Stimulated activated CD4-positive, alpha-beta T cell treated with anti-CD3 and anti-CD28 coated beads, Interleukin-1b, Interleukin-23, amount 100 ng/mL, for 1 hour (primary cell): ENCODE measurements at places on chromosomes 16 and 17.

DNA sequence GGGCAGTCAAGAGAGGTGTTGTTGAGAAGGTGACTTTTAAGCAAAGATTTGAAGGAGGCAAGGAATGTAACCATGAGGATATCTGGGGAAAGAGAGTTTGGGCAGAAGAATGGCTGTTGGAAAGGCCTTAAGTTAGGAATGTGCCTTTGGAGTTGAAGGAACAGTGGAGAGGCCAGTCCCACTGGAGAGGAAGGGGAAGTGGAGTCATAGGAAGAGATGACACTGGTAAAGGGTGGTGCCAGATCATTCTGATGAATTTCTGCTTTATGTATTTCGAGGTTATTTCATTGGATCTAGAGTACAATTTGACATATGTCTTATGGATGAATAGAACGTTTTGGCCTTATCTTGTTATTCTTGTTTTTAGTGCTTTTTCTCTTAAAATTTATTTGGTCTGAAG lies 93.5 kb downstream of the WWP2 start:
- no peak for DNase-seq

DNA sequence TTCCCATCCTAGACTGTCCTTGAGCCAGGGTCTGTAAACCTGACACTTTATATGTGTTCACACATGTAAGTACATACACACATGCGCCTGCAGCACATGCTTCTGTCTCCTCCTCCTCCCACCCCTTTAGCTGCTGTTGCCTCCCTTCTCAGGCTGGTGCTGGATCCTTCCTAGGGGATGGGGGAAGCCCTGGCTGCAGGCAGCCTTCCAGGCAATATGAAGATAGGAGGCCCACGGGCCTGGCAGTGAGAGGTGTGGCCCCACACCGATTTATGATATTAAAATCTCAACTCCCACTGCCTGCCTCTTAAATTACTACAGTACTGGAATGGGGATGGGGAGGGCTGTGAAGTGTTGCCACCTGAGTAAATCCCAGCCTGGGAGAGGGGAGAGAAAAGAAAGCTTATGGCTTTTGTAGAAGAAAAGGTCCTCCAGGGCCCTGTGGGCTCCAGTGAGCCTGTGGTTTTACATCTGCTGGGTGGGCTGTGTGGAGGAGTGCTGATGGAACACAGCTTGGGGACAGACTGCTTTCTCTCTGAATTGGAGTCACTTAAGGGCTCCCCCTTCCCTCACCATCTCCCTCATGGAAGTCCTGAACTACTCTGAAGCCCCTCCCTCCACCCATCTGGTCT lies 990 bp upstream of the WNK4 start:
- no peak for DNase-seq

DNA sequence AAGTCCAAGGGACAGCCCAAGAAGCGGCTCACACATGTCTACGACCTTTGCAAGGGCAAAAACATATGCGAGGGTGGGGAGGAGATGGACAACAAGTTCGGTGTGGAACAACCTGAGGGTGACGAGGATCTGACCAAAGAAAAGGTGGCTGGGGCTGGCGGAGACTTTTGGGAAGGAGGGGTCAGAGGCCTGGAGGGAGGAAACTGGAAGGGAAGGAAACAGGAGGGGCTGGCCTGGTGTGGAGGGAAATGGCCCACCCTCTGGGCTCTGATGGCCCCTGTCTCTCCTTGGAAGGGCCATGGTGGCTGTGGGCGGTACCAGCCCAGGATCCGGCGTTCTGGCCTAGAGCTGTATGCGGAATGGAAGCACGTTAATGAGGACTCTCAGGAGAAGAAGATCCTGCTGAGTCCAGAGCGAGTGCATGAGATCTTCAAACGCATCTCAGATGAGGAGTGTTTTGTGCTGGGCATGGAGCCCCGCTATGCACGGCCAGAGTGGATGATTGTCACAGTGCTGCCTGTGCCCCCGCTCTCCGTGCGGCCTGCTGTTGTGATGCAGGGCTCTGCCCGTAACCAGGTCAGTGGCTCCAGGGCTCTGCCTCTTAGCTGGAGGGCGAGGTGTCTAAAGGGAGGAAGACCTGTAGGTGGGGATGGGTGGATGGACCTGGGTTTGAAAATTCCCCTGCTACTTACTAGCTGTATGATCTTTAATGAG lies 12.5 kb downstream of the POLR2A start:
- no peak for DNase-seq

GRCh38 chr17:7133916-7134315 lies 19.3 kb upstream of the ASGR2 start:
- DNase-seq: no peak

GRCh38 chr16:86671486-86672178 lies 93.3 kb downstream of the FOXL1 start:
- DNase-seq: no peak

DNA sequence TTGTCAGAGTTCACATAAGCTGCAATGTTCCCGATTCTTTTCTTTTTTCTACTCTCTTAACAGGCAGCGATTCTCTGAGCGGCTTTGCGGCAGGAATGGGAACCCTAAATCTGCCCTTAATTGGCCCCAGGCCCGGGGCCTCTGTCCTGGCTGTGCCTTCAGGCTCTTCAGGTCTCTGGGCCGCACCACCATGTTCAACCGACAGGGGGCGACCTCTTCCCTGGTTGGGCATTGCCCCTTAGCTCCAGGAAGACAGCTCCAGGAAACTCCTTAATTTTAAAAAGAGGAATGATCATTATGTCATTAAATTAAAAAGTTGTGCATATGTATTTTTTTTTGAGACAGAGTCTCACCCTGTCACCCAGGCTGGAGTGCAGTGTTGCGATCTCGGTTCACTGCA lies 20.3 kb downstream of the CACNG5 start:
- no peak for DNase-seq

DNA sequence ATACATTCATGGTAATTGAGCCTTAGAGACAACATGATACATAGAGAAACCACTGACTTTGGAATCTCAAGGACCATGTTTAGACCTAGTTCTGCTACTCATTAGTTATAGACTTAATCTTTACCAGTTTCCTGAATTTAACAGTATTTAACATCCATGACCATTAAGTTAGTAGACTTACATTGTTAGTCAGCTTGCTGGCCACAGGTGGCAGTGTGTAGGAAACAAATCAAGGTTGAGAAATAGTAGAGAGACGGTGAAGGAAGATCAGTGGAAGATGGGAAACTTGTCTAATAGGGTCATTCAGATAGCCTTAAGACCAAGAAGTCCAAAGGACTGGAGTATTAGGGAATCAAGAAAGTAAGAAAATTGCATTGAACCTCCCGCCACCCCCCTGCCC lies 31.0 kb downstream of the OMG start:
- DNase-seq: no peak

DNA sequence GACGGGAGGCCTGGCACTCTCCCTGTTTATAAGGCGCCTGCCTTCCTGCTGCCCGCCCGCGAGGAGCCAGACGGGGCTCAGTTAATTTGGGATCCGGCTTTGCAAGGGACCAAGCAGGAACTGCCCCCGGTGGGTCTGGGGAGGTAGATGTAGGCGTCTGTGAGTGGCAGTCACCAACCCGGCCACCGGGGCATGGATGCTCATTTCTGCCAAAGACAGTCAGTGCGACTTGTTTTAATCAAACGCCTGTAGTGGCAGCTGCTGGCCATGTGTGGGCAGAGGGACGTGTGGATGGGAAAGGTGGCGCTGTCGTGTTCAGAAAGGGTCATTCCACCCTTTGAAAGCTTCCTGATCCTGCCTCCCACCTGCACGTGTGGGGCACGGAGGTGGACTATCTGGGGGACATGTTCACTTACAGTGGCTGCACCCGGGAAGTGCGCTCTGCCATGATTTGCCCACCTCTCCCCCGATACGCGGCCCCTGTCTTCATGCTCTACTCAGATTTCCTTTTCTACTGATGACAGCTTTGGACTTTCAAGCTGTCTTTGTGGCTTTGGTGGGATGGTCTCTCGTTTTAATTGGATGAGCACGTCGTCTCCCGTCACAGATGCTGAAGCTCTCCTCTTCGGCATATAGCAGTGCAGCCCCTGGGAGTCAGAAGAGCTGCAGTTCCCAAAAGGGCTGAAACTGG lies 60.3 kb upstream of the CIBAR2 start:
- DNase-seq: no peak

- DNase-seq: no peak
Observed at GRCh38 chr16:58448890-58449289, 51.1 kb upstream of the NDRG4 start.

DNA sequence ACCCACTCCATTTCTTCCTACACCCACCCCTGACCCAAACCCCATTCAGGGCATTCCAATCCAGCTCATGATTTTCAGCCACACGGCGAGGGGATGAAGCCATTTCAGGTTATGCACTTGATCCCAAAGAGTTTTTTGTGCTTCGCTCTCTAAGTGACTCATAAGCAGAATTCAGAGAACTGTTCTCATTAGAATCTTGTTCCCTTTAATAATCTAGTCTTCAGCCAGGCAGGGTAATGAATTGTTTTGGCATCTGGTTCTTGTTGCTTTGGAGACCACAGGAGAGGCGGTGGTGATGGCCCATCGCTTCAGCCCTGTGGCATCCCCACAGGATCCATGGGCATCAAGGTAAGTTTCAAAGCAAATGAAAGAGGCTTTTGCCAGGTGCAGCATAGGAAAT lies 4.8 kb upstream of the KRT31 start:
- DNase-seq: no peak

- DNase-seq: peak; percentile 67
Observed at GRCh38 chr16:21158208-21159110, at the start of gene LDAF1. TSS of gene LDAF1 (plus strand) at chr16:21158674. CDS start at chr16:21161183, 2,509 bp downstream.

- no peak for DNase-seq
Observed at GRCh38 chr16:1367486-1368174, 15.9 kb downstream of the GNPTG start.

DNA sequence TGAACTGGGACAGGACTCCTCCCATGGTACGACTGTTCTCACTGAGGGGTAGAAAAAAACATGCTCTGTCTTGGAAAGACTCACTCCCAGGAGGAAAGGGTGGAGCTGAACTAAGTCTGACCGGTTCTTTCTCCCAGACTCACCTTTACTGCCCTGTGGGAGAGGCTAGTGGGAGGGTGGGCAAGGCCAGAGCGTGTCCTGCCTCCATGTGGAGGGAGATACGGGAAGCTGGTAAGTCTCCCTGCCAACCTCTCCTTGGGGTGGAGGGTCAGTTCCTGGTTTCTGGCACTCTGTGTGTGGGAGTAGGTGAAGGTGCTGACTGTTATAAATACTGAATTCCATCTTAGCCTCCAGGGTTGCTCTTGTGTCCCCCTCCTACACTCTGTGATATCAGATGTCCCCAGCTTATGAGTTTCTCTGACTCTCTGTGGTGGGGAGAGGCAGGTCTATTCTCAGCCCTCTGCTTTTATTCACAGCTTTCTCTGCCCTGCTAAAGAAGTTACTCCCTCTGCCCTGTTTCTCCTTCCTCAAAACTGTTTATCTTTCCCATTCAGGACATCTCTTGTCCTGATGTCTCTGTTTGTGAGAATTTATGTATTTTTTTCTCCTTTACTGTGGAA lies 26.9 kb upstream of the FAM20A start:
- no peak for DNase-seq

- no peak for DNase-seq
Observed at GRCh38 chr16:85968041-85968920, 69.3 kb downstream of the IRF8 start.

DNA sequence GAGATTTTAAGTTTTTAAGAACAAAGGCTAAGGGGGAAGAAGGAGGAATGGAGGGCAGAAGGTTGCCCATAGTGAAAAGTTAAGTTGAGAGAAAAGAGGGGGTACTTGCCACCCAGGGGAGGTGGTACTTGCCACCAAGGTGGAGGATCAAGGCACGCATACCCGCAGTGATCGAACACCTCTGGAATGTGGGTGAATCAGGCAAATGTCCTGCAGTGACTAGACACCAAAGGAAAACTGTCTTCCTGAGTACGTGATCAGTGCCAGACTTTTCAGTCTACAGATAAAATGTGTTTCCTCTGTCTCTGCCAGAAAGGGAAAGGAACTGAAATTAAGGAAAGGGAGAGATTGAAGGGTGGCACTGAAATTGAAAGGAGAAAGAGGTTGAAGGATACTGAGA lies 2285.3 kb downstream of the TP53TG3F start:
- no peak for DNase-seq

DNA sequence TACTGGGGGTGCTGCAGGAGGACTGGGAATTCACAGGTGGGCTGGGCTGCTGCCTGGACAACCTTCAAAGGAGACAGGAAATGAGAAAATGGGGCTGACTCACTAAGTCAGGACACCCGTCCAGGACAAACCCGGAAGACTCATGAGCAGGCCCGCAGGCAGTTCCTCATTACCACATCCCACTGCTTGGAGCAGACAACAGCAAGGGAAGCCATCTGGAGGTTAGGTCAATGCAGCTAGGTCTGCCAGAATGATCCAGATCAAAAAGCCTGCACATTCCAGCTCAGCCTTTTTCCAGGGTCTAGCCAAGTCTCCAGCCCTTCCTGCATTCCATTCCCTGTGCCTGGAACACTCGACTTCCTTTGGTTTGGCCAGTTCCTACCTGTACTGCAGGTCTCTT lies 536.5 kb upstream of the CDH11 start:
- DNase-seq: no peak

DNA sequence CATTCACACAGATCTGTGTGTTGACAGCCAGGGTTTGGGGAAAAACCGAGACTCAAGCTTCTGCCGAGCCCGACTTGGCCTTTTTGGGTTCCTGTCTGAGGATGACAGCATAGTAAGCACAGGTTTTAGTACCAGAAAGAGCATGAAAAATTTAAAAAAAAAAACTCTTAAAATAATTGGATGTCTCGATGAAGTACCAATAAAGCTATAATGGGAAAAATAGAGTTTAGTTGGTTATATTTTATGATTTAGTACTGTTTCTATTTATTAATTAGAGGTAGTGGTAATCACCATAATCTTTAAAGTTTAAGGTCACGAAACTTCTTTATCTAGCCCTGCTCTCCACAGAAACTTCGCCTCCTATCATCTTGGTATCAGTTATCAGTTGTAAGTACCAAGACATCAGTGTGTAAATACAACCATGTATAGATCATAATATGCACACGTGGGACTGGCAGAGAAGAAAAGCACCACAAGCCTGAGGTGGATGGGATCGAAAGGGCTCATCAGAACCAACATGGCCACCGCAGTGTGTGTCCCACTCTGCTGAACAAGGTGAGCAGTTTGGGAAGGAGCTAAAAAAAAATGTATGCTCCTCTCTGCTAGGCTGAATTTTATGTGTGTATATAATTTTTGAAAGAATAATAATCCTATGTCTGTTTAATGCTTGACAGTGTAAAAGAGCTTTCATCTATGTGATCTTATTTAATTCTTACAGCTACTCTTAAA lies 14.4 kb upstream of the EEF2K start:
- no peak for DNase-seq

- DNase-seq: no peak
Observed at GRCh38 chr16:16780588-16780987, 401.6 kb downstream of the NPIPA7 start.

DNA sequence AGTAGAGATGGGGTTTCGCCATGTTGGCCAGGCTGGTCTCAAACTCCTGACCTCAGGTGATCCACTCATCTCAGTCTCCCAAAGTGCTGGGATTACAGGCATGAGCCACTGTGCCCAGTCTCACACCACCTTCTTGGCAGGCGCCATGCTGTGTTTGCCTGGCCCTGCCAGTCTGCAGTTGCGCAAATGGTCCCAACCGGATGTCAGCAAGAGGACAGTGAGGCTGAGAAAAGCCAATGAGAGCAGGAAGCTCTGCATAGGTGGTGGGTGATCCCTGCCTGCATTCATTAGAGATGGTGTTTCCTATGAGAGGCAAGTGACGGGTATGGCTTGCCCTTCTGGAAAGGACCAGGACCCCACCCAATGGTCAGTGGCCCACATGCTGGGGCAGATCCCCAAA lies 59.3 kb downstream of the PECAM1 start:
- DNase-seq: no peak
